ENCODE measurements at places on chromosomes 3 and 15.

DNA sequence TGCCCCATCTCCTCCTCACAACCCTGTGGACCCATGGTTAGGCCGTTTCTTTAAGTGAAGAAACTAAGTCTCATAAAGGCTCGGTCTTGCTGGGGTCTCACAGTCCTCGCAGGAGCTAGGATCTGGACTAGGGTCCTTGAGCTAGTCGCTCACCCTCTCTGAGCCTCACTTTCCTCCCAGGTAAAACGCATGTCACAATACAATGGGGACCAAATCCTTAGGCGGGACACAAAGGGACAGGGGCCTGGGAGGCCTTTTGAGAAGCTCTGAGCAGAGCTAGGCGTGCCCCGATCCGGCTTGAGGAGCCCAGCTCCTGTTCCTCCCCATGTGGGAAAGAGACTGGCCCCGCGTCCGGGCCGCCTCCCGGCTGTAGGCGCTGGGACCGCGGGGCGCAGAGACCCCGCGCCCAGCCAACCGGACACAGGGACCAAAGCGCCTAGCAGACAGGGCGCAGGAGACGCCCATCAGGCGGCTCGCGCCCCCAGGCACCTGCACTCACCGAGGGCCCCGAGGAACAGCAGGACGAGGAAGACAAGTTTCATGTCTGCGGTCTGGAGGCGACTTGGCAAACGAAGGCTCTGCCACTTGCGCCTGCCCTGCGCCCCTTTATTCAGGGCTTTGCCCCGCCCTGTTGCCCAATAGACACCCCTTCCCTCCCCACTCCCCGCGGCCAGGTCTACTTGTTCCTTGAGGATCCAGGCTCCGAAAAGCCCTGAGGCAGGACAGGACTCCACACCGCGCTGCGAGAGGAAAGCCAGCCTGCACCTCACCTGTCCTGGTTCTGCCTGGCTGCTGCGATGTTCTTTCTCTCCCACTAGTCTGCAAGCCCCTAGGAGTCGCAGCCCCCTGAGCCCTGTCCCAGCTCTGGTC, at the start of gene LTF:
LTF (minus strand) TSS at position 580 of the 870 bp plus-strand sequence; CDS start at position 542, 38 bp downstream.
- no peak for DNase-seq

- peak; percentile 44 for DNase-seq
These were observed at the start of gene AMT for GRCh38 chr3:49422379-49423248. Gene AMT, minus strand, starts transcription at chr3:49422473. Its CDS starts 23 bp downstream, at chr3:49422450.

DNA sequence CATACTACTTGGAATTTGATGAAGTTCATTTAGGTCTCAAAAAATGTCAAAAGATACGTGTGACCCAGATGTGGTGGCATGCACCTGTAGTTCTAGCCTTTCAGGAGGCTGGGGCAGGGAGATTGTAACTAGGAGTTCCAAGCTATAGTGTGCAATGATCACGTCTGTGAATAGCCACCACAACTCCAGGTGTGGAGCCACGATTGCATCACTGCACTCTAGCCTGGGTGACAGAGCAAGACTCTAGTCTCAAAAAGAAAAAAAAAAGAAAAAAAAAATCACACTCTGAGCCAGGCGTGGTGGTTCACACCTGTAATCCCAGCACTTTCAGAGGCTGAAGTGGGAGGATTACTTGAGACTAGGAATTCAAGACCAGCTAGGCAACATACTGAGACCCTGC, 14.2 kb downstream of the MAP4 start:
- peak; percentile 14 for DNase-seq

DNA sequence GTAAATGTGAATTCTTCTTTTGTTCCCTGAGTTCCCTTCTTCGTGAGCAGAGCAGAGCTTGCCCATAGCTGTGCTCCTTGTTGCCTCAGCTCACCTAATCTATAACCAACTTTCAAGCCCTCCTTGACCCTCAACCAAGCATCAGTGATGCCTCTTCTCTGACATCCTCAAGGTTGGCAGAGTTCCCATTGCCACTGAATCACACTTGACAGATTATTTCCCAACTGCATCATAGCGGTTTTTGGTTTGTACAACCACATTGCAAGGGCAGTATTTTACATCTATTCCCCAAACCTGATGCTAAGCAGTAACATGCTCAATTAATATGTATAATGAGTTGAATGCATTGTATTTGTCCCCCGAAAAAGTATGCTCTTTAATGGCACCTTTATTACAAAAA, 133.0 kb upstream of the SNTN start:
- no peak for DNase-seq

DNA sequence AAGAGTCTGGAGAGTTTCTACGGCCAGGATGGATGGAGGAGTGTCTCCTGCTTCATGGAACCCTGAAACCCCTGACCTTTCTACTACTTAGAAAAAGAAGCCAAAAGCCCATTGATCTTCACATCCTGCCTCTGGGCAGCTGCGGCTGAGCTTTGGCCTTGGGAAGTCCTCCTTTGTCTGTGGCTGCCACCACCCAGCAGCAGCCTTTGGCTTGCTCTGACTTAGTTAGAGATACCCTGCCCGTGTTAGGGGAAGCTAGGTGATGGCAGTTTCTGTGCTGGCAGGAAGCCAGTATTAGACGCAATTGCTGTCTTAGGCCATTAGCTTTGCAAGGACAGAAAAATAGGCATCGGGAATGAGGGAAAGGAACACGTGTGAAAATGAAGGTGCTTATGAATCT, 18.8 kb downstream of the APH1B start:
- DNase-seq = no peak

DNA sequence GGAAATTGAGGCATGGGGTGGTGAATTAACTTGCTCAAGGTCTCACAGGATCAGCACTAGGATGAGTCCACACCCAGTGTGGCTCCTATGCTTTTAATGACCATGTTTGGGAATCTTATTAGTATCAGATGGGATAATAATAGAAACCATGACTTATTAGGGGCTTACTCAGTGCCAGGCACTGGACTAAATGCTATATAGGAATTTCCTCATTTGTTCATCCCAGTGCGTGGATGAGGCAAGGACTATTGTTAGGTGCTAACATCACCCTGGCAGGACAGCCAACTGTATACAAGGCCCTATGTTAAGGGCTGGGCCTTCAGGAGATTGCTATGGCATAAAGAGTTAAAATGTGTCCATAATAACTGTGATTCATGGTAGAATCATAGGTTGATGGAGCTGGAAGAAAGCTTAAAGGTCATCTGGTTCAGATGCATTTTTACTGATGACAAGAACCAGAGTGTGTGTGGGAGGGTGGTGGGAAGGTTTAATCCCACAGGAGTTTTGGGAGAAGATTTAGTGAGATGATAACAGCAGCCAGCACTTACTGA, 4.7 kb upstream of the FEM1B start:
- DNase-seq = no peak

GRCh38 chr15:50697109-50697797, 10.7 kb upstream of the TRPM7 start:
- no peak for DNase-seq

- DNase-seq = no peak
These were observed 122.7 kb downstream of the OTOL1 start for GRCh38 chr3:161619351-161619750.

DNA sequence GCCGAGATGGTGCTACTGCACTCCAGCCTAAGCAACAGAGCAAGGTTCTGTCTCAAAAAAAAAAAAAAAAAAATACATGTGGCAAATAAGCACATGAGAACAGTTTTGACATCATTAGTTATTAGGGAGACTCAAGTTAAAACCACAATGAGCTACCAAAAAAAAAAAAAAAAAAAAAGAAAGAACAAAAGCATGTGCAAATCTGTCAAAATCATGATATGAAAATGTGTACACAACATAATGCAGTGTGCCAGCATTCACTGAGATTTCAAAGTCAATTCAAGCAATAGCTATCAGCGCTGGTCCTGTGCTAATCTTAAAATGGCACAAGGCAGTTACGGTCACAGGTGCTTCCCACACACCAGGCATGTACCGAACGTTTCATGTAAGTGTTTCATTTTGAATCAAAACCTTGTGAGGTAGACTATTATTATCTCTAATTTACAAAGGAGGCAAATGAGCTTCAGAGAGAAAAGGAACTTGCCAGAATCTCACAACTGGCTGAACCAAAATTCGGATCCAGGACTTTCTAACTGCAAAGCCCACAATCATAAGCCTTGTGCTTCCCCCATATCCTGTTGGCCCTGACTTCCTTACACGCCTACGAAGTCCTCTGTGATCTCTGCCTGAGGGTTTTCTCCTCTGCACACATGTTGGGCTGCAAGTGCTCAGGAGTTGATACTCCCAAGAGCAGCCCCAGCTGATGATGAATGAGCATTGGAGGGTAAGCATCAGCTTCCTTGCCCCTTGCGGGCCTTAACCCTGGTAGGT, 200.1 kb upstream of the PROK2 start:
- DNase-seq = no peak

- DNase-seq = no peak
These were observed 79.8 kb downstream of the AGBL1 start for GRCh38 chr15:86159468-86159867.

DNA sequence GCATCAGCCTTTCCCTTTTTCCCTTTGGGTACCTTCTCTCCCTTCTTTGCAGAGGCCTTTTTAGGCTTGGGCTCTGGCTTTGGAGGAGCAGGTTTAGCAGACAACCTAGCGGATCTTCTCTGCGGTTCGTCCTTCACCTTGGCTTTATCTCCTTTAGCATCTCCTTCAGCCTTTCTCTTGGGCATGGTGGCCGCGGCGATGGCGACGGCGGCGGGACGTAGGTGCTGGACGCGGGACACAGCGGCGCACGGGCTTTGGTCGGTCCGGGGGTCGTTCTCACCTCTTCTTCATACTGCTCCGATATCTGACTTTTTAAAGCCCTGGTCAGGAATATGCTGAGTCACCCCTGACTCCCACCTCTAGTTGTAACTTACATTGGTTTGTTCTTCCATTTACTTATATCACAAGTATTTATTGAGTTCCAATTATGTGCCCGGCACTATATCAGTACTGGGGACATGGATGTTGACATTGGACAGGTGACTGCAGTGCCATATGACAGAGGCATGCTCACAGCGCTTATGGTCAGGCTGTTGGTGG, 43.1 kb upstream of the SH3BP5 start:
- DNase-seq = no peak

- no peak for DNase-seq
These were observed 114.1 kb downstream of the ZNF609 start for GRCh38 chr15:64574301-64575017.

Data from Caco-2 (cell line).